Activated T-helper 2 cell treated with anti-CD3 and anti-CD28 coated beads, Interferon-gamma antibody, Interleukin-2, Interleukin-4, amounts not matched to agents 10 μg/mL and 5 μg/mL and 100 μg/mL, durations not matched to agents 14 hours and 24 hours and 36 hours (primary cell): ENCODE measurements at places on chromosomes 12 and 14.

DNA sequence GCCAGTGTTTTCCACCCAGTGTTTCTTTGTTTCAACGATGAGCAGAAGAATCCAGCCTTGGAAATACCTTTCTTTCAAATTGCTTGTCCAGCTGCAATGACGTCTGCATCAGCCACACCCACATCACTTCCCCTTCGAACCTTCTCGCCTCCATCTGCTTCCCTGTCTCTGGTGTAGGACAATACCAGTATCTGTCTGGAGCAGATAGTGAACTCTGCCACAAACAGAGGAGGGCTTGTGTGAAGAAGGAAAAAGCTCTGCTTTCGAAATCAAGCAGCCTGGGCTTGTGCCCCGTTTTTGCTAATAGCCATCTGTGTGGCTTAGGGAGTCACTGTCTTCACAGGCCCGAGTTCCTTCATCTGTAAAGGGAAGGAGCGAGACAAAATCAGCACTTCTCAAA is 415.4 kb downstream of the ZFP36L1 start:
- no peak for DNase-seq

DNA sequence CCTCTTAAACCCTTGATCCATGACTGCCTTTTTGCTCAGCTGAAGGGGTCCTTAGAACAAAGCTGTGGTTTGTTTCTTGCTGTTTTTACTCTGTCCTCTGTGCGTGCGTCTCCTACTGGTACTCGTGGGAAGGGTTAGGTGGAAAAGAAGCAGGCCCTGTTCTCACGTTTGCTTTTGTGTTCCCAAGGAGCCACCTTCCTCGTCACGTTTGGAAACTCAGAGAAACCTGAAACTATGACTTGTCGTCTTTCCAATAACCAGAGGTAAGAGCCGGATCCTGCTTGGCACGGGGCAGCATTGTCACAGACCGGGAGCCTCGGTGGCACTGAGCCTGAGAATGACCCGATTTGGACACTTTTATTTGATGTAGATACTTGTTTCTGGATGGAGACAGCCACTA is 13.1 kb downstream of the ZFYVE21 start:
- DNase-seq: no peak

GRCh38 chr12:104729610-104730446 is 228.3 kb downstream of the SLC41A2 start:
- no peak for DNase-seq

- no peak for DNase-seq
These were observed 11.5 kb downstream of the SETD1B start for GRCh38 chr12:121815263-121815662.

DNA sequence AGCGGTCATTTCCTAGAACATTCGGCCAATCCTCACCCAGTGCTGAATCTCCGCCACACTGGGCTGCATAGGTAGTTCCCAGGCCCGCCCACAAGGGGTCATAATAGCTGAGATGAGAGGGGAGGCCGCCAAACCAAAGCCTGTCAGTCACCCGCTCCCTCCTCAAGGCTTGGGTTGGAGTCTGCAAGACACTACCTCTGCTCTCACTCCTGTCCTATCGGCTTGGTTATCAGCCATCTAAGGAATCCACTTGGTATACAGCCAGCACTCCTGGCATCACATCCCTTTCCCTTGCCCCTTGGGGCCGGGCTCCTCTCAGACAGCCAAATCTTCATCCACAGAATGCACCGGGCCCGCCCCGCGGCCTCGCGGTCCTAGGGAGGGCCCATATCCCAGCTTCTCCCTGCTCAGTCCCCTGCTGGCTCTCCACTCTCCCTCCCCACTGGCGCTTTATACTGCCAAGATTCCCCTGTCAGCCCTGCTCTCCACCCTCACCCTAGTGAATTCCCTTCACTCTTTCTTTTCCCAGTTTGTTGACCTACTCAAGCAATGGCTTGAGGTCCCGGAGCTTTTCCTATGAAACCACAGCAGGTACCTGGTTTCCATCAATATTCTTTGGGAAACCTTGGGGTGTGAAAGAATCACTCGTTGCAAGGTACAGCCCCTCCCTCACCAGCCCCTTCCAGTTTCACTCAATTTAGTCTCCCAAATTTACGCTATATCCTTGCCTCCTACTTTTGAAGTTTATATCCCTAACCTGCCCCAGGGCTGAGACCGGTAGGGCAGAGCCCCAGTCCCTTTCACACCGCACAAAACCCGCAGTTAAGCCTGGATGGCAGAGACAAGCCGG is 1.4 kb downstream of the IFFO1 start:
- peak; percentile 51 for DNase-seq

- DNase-seq: no peak
These were observed 38.5 kb downstream of the CCDC92 start for GRCh38 chr12:123934016-123934620.

DNA sequence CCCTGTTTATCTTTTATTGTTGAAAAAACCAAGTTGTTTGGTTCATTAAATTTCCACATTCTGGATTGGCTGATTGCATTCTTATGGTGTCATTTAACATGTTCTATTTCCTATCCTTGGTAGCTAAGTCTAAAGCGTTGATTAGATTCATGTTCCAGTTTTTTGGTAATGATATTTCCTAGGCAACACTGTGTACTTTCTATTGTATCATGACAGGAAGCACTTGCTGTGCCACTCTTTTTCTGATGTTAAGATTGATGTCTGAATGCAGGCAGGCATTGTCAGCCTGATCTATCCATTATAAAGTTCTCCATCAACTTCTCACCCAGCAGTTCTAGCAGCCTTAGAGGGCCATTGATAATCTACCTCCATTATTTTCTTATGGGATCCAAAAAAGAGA is 91.1 kb upstream of the ARID2 start:
- no peak for DNase-seq
